ENCODE measurements at places on chromosomes 4 and X.

- no peak for DNase-seq
Measured at GRCh38 chr4:15488658-15489470, 19.2 kb downstream of the CC2D2A start.

DNA sequence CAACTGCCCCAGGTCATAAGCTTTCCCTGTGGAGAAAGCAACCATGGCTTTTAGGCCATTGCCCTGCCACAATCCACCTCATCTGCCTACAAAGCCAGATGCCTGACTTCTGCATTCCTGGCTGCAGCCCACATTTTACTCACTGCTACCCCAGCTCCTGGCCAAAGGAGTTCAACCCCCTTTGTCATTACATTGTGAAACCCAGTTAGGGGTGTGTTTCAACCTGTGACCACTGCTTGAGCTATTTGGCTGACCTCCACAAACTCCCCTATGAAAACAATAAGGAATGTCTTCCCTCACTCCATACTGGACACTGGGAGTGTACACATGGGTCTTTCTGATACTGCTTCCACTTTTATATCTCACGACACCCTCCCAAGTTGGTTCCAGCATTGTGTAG lies 589.2 kb downstream of the SH3BGRL start:
- no peak for DNase-seq

GRCh38 chr4:125198916-125199315 lies 115.8 kb upstream of the FAT4 start:
- DNase-seq: no peak

GRCh38 chr4:123476089-123476488 lies 79.5 kb downstream of the SPRY1 start:
- DNase-seq: no peak

DNA sequence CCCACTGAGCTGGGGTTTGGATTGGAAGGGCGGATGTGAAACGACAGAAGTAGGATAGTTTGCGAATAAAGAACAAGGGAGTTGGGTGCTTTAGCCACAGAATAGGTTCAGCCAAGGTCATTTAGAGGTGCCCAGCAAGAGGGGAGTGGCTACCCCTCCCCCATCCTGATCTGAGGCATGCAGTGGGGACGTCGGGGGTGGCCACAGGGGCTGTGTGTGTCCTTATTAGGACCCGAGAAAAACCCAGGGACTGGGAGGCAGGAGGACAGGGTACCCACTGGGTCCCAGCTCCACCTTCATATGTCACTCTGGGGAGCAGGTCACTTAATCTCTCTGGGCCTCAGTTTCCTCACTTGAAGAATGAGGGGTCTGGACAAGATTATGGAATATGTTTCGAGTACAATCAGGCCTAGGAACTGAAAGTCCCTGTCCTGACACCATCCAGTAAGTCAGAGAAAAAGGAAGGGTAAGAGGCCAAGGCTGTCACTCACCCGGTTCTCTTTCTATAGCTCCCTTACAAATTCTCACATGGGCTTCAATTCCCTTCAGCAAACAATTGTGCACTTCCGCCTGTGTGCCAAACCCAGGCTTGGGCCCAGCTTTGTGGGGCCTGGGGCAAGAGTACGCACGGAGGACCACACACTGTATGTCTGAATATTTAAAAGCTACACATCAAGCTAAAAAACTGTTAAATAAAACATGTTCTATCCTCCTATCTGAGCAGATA lies 4.2 kb upstream of the NYX start:
- no peak for DNase-seq

DNA sequence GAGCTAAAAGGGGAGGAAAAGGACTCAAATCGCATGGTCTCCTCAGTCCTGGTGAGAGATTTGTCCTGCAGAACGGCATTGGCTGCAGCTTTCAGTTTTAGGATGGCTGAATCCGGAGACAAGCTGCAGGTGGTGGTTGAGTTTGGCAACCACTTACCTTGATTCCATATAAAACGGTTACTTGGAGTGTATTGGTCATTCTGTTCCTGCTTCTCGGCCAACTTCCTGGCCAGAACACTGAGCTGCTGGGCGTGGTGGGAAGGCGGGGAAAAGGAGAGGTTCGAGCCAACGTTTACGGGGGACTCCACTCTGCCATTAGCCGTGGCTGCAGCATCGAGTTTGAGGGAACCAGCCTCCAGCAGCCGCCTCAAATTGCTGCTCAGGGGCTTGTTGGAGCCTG lies 36.1 kb downstream of the ZNF827 start:
- no peak for DNase-seq

- no peak for DNase-seq
Measured at GRCh38 chr4:102217345-102217744, 127.9 kb downstream of the SLC39A8 start.

DNA sequence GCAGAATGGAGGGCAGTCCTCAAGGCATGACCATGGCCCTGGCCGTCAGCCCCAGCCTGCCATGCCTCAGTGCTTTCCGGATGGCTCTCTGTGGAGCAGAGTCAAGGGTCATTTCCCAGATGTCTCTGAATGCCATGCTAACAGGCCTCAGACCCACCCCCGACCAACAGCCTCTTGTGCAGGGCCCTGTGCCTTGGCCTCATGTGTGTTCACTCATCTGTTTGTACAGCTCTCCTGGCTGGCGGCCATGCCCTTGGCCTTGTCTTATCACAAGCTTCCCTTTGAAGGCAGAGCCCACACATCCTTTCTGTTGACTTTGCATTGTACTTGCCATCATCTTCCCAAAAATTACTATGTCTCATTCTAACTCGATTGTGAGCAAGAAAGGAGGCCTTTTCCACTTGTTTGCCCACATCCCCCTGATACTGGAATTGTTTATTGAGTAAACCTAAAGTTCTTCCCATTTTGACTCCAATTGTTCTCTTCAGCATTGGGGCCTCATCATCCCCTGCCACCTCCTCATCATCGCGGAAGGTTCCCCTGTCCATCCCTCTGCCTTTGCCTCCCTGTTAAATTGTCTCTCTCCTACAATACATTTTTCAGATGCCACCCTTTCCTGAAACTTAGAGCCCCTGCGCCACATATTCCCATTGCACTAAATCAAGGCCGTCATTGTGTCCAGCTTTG lies 6.3 kb downstream of the CA5B start:
- DNase-seq: no peak
